ENCODE measurements at places on chromosomes 2 and 18. TPM values are rescaled to one million over a fixed set of nuclear protein-coding genes. Genes with fewer than 3 reads are reported as not detected.

DNA sequence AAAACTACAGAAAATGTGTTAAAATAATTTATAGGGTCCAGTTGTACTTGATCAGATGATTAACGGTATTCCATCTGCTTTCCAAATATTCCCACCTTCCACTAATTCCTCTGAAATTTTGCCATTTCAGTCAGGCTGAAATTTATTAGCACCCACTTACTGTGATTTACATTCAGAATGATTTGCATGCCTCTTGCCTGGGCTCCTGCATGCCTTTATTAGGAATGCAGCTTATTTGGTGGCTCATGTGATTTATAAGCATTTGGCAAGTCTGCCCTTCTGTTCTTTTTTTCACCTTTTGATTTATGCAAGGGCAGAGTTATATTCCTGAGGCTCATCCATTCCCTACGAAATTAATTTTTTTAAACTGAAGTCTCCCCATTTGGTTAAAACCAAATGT is 1594.5 kb upstream of the PIK3C3 start:
- DNase-seq, result no peak

- DNase-seq, result no peak
Observed at GRCh38 chr2:70344195-70344594, 42.3 kb upstream of the FAM136A start.

DNA sequence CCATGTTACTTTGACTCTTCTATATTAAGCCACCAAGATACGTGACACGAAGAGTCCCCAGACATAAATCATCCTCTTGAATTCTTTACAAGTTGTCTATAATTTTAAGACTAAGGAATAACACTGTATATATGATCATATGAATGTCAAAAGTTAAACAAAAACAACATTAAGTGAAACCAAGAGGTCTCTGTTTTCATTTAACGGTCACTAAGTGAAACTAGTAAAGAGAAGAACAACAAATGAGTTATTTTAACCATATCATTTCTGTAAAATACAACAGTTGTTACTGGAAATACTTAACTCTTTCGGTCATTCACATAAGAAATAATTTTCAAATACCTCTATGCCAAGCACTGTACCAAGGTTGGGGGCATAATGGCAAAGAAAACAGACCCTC is 45.7 kb upstream of the STK17B start:
- DNase-seq, result no peak

- DNase-seq, result no peak
Observed at GRCh38 chr18:28153485-28154065, 23.4 kb downstream of the CDH2 start.

GRCh38 chr18:25228410-25228809 is 123.6 kb downstream of the ZNF521 start:
- no peak for DNase-seq

GRCh38 chr2:16559278-16560067 is 106.2 kb downstream of the CYRIA start:
- no peak for DNase-seq

GRCh38 chr2:161122772-161123530 is 37.3 kb upstream of the TANK start:
- DNase-seq, result peak; percentile 71

- no peak for DNase-seq
Observed at GRCh38 chr2:32715391-32715841, 87.6 kb downstream of the TTC27 start.

- DNase-seq, result no peak
Observed at GRCh38 chr2:119068154-119068725, 90.3 kb downstream of the C1QL2 start.

DNA sequence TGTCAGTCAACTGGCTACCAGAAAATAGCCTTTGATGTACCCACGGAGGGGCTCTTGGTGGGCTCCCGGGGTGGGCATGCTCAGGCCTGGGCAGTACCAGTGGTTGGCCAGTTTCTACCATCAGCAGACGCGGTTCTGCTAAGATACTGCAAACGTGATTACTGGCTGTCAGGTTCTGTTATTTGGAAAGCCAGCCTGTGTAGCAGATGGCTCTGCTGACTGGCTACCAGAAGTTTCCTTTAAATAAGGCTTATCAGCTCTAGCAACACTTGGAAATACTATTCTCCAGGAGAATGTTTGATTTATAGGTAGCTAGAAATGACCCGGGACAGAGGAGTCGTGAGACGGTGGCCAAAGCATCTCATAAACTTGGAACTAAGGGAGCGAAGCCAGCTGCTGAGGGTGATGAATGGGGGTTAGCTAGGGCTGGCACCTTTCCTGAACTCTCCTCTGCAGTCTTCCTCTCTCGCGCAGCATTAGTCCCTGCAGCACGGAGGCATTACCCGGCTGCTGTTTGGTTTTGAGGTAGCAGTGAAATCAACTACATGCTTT is 171.9 kb downstream of the AGAP1 start:
- DNase-seq, result peak; percentile 61

GRCh38 chr2:86562485-86562921 is 740 bp downstream of the CHMP3 start:
- no peak for DNase-seq

DNA sequence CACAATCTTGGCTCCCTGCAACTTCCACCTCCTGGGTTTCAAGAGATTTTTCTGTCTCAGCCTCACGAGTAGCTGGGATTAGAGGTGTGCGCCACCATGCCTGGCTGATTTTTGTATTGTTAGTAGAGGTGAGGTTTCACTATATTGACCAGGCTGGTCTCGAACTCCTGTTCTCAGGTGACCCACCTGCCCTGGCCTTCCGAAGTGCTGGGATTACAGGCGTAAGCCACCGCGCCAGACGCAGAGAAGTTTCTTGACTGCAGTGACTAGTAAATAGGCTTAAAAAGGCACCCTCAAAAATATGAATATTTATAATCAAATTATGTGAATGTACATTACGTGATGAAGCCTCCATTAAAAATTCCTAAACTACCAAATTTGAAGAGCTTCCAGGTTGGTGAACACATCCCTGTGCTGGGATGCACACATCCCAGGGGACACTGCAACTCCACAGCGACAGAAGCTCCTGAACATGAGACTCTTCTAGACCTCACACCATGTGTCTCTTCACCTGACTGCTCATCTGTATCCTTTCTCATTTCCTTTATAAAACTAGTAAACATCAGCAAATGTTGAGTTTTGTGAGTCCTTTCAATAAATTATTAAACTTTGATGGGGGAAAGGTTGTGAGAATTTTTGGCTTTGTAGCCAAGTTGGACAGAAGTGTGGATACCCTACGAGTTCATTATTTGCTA is 203.3 kb upstream of the SPOPL start:
- DNase-seq, result no peak

DNA sequence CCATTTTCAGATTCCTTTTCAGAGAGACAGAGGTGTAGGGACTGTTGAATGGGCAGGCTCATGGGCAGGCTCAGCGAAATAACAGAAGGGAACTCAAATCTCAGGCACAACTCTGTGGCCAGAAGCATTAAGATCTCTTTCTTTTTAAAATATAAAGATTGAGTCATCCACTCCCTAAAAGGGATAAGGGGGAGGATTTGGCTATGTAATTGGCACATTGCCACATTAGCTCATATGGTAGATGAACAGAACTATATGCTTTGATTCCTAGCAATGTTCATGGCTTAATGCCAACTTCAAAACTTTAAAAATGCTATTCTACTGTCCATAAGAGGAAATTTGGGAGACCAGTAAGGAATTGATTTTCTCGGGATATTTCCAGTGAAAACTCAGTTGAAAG is 53.8 kb upstream of the SLC5A7 start:
- peak; percentile 93 for DNase-seq

GRCh38 chr18:9708434-9709303 is 568 bp downstream of the RAB31 start:
- peak; percentile 45 for DNase-seq

DNA sequence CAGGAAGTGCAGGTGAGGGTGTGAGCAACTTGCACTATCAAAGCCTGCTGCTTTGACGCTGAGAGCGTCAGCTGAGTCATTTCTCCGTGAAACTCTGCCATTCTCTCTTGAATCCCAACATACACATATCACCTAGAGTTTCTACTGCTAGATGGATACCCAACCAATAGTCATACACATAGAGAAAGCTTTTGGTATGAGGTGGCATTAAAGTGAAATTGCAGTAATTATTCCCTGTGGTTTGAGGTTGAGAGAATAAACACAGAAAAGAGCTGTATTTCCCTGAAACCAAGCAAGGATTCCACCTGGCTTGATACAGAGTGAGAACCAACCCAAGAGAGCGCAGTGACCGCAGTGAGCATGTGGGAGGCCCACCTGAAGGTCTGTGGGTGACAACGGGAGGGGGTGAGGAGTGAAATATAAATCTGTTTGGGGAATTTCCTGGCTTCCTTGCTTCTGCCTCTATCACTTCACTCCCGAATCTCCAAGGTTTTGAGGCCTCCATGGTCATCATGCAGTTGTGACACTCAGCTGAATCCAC is 28.8 kb upstream of the TMEM18 start:
- DNase-seq, result no peak

DNA sequence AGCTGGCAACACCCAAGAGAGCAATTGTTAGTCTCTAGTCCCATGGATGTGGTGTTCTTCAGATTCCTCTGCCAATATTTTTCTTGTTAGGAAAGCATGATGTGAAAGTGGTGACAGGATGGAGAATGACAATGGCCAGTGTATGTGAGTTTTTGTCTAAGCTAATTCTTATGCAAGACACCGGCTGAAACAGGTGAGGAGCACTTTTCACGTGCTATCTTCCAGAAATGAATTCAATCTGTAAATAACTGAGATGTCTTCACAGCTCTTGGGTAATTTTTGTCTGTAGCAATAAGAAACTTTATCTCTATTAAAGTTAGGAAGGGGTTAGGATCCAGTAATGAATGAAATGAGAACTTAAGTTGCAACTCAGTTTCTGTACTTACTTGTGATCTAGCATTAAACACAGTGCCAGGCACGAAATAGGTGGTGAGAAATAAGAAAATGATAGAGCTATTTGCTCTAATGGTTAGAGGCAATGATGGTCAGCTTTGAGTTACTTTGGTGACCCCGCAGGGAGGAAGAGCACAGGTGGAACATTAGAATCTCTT is 676 bp upstream of the AGPS start:
- no peak for DNase-seq

- no peak for DNase-seq
Observed at GRCh38 chr2:30204281-30204680, 27.1 kb upstream of the LBH start.

- DNase-seq, result no peak
Observed at GRCh38 chr2:72097276-72097675, 50.4 kb downstream of the CYP26B1 start.

GRCh38 chr2:46296840-46297545 is at the start of gene EPAS1:
Gene EPAS1 (plus strand): TSS chr2:46297407. CDS start chr2:46297912, 505 bp downstream.
- DNase-seq, result peak; percentile 90

- peak; percentile 85 for DNase-seq
Observed at GRCh38 chr2:6368281-6368680, 497.4 kb downstream of the CMPK2 start.

Gene CNGA3
- polyA plus RNA-seq, result 0.75 TPM

Gene TEX44
- polyA plus RNA-seq, result not detected

Gene CYP26B1
- 13.3 TPM for polyA plus RNA-seq

Gene SLC4A5
- polyA plus RNA-seq, result 2.2 TPM

Gene CEBPZOS
- 37.0 TPM for polyA plus RNA-seq

Gene ERICH2
- polyA plus RNA-seq, result 0.72 TPM

Gene SRBD1
- 11.3 TPM for polyA plus RNA-seq

Gene MYOM1
- polyA plus RNA-seq, result 579 TPM

Gene SETBP1
- 16.6 TPM for polyA plus RNA-seq

Gene IL36B
- not detected for polyA plus RNA-seq

All from muscle of leg (tissue), 16 donors.